Stimulated activated CD8-positive, alpha-beta memory T cell treated with anti-CD3 and anti-CD28 coated beads, Interleukin-15, amount 100 ng/mL, for 48 hours (primary cell): ENCODE measurements at places on chromosomes 7 and 10.
A peak's percentile ranks its signal among the peaks of the same experiment; 100 is the strongest.

GRCh38 chr10:21934307-21934706 is 69.2 kb downstream of the DNAJC1 start:
- DNase-seq = no peak

DNA sequence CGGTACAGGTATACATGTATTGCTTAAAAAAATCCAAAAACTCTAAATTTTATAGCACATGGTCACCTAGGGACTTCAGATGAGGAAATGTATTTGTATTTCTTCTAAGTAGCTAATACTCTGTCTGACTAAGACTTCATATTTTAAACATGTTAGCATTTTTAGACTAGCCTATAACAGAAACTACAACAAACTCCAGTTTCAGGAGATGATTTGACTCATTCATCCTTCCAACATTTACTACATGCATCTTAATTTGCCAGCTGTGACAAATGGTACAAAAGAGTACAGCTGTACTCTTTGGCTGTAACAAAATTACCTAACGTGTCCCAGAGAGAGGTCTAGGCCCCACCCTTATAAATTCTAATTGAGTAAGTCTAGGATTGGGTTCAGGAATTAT is 22.2 kb downstream of the TMEM209 start:
- no peak for DNase-seq

DNA sequence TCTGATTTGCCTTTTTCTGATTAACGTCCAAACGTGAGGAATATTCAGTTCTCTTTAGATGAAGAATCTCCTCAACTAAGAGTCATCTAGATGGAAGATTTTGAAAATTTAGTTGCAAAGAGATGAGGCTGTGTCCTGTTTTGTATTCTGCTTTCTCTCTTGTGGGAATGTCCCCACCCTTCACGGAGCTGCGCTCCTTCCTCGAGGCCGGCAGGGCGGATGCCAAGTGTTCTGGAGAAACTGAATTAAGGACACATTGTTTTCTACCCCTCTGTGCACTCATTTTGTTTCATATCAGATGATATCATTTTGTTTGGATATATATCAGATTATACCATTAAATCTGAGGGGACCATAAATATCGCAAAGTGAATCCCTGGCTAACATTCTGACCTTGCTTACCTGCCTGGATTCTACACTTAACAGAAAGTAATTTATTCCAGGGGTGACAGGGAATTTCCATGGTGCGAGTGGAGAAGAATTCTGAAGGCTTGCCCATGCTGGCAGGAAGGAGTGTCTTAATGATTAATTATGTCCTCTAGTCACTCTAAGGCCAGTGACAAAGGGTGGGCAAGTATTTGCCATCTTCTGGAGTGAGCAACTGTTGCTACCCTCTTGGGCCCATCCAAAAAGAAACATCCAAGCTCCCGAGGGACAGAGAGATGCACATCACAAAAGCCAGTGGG is 47.9 kb upstream of the IGFBP3 start:
- no peak for DNase-seq

DNA sequence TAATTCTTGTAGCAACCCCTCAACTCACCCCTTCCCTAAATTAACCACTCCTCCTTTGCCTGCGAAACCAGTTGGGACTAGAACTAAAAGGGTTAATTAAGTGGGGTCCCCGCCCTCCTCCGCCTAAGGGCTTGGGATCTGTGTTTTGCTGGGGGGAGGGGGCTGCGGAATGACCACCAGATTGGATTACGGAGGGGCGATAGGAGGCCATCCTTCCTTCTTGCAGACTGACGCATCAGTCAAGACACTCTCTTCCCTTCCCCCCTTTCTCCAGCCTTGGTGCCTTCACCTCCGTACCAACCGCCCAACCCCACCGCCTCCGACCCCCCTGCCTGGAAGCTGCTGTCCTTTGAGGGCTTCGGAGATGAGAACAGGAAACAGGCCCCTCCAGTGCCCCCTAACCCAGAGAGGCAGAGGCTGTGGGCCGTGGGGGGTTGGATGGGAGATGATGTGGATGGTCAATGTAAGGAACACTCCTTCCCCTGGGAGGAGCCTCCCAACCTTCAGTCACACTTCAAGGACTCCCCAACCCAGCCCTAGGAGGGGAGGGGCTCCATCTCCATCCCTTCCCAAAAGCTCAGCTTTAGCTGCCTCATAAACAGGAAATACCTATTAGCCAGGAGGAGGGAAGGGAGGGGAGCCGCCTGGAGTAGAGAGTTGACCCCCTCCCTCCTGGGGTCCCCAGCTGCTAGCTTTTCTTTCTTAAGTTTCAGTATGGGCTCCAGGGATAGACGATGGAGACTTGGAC is 997 bp upstream of the LDB1 start:
- DNase-seq = no peak

DNA sequence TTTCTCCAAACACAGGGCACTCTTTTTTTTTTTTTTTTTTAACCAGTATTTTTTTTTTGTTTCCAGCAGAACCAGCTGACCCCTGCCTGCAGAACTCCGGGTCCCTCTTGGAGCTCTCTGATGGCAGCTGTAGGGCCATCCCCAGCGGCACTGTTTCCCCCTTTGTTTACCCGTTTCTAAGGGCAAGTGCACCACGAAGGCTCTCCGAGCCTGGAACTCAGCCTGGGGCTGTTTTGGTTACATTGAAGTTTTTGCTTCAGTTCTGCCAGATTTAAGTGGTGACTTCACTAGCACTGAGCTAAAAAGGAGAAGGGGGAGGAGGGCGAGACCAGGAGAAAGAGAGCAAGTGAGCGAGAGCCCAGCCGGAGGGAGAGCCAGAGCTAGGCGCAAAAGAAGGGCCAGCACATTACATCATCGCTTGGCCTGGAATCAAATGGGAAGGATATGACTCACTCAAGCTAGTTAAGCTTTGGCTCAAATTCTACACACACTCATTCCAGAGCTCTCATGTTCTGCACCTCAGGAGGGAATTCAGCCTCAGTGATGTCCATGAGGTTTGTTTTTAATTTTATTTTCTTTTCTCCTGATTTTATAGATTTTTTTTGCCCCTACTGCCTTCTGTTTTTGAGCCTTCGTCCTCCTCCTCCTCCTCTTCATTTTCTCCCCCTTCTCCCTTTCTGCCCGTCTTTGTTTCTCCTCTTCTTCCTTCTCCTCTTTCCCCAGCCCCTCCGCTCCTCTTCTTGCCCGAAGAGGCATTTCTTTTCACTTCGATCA is 272.3 kb downstream of the TRIL start:
- DNase-seq = no peak

- no peak for DNase-seq
These were observed 517.4 kb downstream of the CCSER2 start for GRCh38 chr10:84845628-84846261.

GRCh38 chr7:44103923-44104859 is at the start of gene AEBP1:
Gene AEBP1, plus strand, starts transcription at chr7:44104345. Its CDS starts 321 bp downstream, at chr7:44104666.
- no peak for DNase-seq

- DNase-seq = no peak
These were observed 441.9 kb upstream of the NPVF start for GRCh38 chr7:25669961-25670841.

DNA sequence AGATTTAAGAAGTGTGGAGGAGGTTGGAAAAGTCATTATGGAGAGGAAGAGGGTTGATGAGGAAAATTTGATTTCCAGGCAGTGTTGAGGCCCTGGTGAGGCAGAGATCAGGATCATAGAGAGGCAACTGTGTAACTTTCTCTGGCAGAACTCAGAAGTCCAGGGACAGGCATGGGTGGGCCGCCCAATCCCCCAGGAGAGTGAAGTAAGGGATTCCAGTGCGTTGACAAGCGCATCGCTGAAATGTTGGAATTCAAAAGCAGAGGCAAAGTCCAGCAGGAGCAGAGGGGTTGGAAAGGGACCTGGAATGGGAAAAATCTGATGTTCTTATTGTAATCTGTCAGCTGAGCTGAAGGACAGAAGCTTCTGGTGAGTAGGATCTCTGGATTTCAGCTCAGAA is 207.3 kb downstream of the FAM107B start:
- no peak for DNase-seq

- DNase-seq = peak; percentile 59
These were observed 22.8 kb downstream of the RGR start for GRCh38 chr10:84267503-84268126.

- peak; percentile 63 for DNase-seq
These were observed 46.4 kb upstream of the TMEM72 start for GRCh38 chr10:44864637-44865288.

DNA sequence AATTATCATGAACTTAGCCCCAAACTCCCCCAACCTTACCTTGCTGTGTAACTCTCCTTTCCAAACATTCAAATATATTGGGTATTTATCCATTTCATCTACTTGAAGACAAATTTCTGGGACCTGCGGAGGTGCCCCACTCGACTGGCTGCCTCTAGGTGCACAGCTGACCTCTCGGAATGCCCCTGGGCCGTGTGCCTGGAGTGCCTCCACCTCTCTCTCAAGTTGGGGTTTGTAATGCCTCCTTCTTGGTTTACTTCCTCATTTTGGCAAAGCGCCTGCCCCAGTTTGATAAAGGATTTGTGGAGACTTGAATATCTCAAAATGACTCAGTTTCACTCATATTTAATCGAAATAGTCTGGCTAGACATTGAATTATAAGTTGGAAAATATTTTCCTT is 16.6 kb downstream of the ZNF777 start:
- DNase-seq = no peak

- no peak for DNase-seq
These were observed 23.4 kb downstream of the ARHGEF5 start for GRCh38 chr7:144378651-144379050.

DNA sequence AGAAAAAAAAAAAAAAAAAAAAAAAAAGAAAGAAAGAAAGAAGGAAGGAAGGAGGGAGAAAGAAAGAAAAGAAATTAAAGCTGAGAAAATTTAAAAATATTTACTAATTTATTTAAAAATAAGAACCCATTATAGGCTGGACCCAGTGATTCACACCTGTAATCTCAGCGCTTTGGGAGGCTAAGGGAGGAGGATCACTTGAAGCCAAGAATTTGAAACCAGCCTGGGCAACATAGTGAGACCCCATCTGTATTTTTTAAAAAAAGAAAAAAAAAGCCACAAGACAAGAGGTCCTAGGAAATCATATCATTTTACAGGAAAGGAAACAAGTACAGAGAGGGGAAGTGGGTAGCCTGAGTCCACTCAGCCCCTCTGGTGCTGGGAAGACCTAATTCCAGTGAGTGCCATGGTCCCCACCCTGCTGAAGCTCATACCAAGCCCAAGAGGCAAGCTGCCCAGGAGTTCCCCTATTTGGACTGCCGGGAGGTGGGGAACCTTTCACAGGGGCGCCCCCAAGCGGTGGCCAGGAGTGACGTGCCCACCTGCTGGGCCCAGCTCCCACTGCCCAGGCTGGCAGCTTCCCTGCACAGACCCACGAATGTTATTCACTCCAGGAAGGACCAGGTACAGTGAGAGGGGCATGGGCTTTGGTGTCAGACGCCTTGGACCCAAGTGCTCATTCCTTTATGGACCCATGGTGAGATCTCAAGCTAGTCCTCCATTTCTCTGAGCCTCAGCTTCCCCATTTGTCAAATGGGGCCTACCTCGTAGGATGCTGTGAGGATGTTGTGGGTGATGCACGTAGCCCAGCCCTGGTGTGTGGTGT is 133.6 kb downstream of the ZMIZ1 start:
- DNase-seq = no peak
